GM19239 (cell line): ENCODE measurements at places on chromosomes 1 and 21.
A peak's percentile ranks its signal among the peaks of the same experiment; 100 is the strongest.

DNA sequence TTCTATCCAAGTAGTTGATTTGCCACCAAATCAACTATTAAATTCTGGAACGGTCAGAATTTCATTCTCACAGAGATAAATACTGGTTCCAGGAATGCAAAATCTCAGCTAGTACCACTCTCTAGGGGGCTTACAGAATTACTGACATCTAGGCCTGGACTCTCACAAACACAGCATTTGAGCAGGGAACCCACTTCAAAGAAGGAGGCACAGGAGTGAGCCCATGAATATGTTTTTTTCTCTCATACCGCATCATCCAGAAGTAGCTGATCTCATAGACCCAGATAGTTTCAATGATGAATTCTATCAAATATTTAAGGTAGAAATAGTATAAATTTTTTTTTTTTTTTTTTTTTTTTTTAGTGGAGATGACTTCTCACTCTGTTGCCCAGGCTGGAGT, 32.1 kb downstream of the S1PR1 start:
- no peak for DNase-seq

DNA sequence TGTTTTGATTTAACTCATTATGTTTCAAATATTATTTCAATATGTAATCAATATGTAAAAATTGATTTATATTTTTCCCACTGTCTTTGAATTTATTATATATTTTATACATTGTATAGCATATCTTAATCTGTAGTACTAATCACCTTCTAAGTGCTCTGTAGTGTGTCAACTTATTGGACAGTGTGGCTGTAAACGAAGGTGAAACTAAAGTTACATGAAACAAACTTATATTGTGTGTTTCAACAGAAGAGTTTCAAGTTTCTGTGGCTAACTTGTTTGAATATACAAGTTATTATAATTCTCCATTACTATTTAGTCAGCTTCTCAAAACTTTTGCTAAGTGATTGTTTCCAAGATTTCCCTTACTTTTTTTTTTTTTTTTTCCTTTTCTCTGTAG, 175.8 kb downstream of the DHRS3 start:
- no peak for DNase-seq

GRCh38 chr1:28374297-28374696, 4.8 kb downstream of the PHACTR4 start:
- no peak for DNase-seq

GRCh38 chr1:240199758-240200645, 108.3 kb downstream of the FMN2 start:
- no peak for DNase-seq

GRCh38 chr1:108316545-108316944, 72.7 kb upstream of the NBPF4 start:
- DNase-seq, result no peak

- DNase-seq, result no peak
Observed at GRCh38 chr1:58165073-58165472, 381.5 kb downstream of the OMA1 start.

DNA sequence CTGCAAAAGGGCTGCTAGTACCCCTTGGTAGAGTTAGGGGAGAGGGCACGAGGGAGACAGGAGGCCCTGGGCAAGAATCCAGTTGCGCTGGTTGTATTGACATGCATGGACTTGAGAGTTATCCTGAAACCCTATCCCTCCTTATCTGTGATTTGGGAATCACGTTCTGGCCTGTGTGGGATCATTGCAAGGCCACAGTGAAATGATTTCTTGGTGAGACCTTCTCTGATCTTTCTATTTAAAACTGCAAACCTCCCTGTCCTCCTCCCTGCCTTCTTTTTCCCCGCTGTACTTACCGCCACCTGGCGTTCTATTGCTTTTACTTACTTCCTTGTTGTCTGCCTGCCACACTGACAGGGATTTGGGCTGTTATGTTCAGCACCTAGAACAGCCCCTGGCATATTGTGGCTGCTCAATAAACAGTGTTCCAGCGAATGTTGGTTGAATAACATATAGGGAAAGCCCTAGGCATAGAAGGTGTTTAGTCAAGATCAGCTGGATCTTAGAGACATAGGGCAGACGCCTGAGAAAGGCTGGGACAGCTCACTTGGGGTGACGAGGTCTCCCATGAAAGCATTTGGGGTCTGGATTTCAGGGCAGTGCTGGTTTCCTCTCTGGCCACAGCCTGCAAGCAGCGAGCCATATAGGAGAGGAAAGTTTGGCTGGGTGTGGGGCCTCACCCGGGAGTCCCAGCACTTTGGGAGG, 25.6 kb downstream of the ALPL start:
- DNase-seq, result peak; percentile 60

DNA sequence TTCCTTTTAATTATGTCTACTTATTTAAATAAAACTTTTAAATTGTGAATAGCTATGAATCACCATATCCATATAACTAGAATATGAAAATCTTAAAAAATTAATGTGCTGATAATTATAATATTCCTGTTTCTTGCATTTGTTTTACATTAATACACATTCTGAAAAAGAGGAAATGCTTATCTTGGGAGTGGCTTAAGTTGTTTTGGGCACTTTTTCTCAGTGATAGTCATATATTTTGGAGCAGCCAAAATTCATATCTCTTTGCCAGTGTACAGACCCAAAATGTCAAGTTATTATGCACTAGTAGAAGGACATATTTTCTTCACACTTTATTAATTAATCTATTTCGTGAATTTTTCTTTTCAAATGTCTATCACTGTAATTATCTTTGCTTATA, 838.5 kb downstream of the USP25 start:
- DNase-seq, result no peak

GRCh38 chr1:19712928-19713327, 48.3 kb downstream of the HTR6 start:
- no peak for DNase-seq

GRCh38 chr1:11138952-11139351, 39.3 kb upstream of the EXOSC10 start:
- DNase-seq, result no peak
